Activated naive CD8-positive, alpha-beta T cell treated with anti-CD3 and anti-CD28 coated beads for 36 hours (primary cell): ENCODE measurements at places on chromosomes 16 and 17.
A peak's percentile ranks its signal among the peaks of the same experiment; 100 is the strongest.

GRCh38 chr16:65289022-65289421 lies 167.2 kb upstream of the CDH11 start:
- DNase-seq = no peak

DNA sequence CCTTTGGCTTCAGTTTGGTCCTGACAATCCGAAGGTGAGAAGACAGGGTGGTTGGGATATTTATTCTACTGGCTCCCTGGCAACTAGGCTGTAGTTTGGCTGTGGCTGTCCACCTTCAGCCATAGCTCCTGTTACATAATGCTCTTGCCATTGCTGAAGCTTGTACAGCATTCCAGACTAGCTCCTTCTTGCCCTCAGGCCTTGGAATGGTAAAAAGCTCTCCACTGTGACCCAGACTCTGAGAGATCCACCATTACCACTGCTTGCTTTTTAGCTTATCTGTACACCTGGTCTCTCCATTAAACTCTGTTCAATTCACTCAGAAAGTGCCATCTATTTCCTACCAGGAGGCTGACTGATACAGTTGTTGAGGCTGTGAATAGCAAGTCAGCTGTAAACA lies 231.8 kb upstream of the MON1B start:
- DNase-seq = no peak

- no peak for DNase-seq
Measured at GRCh38 chr16:68310437-68310773, 341 bp downstream of the SLC7A6OS start.

- peak; percentile 41 for DNase-seq
Measured at GRCh38 chr17:60435244-60436167, 13.2 kb downstream of the CHCT1 start.

DNA sequence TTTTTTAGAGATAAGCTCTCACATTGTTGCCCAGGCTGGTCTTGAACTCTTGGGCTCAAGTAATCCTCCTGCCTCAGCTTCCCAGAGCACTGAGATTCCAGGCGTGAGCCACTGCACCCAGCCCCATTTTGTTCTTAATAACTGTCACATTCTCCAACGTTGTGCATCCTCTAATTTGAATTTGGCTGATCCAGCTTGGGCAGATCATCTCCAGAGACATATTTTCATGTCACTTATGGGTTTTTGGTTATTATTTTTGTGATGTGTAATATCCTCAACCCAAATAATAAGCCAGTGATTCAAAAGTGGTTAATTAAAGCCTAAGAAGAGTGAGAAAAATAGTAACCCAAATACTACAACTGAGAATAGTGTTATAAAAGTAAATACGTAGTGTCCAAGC lies 16.2 kb upstream of the COL1A1 start:
- DNase-seq = no peak

DNA sequence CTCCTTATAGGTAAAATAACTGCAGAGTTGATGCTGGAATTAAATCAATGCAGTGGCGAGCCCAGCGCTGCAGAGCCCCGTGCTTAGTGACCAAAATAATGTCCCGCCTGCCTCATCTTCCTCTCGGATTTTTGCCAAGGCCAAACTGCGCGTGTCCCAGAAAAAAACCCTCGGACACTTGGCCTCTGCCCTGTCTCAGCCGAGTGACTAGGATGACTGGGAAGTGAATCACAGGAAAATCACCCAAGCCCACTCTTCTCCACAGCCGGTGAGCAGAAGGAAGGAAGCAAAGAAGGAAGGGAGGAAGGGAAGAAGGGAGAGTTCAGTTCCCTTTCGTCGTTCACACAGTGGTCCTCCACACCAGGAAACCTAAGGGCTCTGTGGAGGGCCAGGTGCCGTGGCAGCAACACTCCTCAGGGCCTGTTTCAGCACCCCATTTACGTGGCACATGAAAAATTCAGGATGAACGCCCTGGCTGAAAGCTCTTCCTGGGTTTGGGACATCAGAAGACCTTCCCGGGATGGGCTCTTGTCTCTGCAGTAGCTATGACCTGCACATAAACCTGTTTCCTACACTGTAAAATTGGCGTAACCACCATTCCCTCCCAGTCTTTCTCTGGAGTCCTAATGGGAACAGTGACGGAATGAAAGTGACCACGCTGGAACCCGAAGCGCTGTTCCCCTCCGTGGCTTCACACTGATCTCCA lies 25.4 kb upstream of the HOXB13 start:
- DNase-seq = no peak

GRCh38 chr16:228852-229730 lies at the start of gene LUC7L:
TSS of gene LUC7L (minus strand) at chr16:229449. CDS start at chr16:229339, 110 bp downstream.
- DNase-seq = peak; percentile 92

DNA sequence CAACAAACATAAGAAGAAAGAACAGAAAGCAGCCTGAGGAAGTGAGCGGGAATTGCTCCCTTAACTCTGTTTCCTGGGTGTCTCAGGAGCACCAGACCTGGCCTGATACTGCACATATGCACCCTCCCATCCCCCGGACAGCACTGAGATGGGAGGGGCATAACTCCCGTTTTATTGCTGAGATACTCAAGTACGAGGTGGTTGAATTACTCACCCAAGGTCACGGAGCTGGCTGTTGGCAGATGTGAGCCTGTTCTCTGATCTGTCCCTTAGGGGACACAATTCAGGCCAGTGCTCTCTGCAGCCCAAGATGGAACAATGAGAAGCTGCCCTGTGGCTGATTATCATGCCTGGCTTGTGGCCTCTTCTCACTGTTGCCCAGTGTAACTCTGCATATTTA lies 9.1 kb upstream of the MED9 start:
- DNase-seq = no peak

- DNase-seq = no peak
Measured at GRCh38 chr16:83701494-83701893, 106.3 kb upstream of the HSBP1 start.

GRCh38 chr17:39665642-39666224 lies 584 bp downstream of the TCAP start:
- DNase-seq = no peak

GRCh38 chr16:85316944-85317343 lies 204.7 kb upstream of the CIBAR2 start:
- no peak for DNase-seq

GRCh38 chr16:2999929-3000328 lies 12.8 kb upstream of the CLDN9 start:
- no peak for DNase-seq

- DNase-seq = no peak
Measured at GRCh38 chr16:65833171-65833871, 533.2 kb upstream of the CDH5 start.
